ENCODE measurements at places on chromosomes 7 and 10.

- no peak for DNase-seq
Measured at GRCh38 chr7:107041097-107041496, 3.4 kb upstream of the PRKAR2B start.

GRCh38 chr7:45158471-45158870 is 880 bp downstream of the RAMP3 start:
- DNase-seq: no peak

- no peak for DNase-seq
Measured at GRCh38 chr7:117010375-117011133, 57.3 kb downstream of the ST7 start.

DNA sequence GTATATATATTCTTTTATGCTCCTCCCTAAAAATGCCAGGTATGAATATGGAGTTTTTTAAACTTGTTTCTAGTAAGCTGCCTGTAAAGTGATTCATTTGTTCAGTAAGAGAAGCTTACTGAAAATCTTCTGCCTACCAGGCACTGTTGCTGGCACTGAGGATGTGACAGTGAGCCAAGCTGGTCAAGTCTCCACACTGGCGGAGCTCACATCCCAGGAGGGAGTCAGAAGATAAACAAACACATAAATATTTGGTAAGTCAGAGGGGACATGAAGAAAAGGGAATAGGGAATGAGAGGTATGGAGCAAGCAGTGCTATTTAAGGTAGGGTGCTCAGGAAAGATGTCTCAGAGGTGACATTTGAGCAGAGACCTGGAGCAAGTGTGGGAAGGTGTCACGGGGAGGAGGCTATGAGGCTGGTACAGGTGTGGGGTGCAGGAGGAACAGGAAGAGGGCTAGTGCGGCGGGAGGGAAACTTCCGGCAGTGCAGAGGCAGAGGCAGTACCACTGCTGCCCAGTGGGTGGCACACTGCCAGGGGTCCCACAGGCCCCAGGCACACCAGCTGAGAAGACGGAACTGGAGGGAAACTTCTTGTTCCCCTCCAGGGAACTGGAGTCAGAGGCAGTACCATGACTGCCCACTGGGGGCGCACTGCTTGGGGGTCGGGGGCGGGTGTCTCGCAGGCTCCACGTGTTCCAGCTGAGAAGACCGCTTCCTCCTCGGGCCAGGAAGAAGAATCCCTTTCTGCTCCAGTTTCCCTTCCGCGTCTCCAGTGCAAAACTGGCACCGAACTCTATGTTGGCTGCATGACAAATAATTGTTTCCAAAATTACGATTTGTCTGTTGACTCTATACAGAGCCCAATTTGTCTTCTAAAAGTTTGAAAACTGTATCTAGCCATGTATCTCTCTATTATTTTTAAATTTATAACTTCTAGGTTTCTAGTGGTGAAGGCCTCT is 161.0 kb downstream of the TEX36 start:
- no peak for DNase-seq

DNA sequence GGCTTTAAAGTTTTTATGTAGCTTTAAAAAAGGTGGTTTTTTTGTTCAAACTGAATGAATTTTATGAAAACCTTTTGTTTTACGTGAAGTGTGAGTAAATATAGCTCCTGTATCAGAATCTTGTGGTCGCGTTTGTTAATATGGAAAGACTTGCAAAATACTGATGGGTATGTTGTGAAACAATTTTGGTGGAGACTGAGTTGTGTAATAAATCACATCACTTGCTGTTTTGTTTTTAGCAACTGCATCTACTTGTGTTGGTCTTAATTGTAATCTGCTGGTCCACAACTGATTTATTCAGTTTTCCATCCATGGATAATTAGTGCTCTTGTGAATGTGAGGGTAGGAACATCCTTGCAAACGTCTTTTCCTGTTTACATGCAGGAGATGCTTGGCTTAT is 10.5 kb downstream of the PLXDC2 start:
- DNase-seq: no peak

DNA sequence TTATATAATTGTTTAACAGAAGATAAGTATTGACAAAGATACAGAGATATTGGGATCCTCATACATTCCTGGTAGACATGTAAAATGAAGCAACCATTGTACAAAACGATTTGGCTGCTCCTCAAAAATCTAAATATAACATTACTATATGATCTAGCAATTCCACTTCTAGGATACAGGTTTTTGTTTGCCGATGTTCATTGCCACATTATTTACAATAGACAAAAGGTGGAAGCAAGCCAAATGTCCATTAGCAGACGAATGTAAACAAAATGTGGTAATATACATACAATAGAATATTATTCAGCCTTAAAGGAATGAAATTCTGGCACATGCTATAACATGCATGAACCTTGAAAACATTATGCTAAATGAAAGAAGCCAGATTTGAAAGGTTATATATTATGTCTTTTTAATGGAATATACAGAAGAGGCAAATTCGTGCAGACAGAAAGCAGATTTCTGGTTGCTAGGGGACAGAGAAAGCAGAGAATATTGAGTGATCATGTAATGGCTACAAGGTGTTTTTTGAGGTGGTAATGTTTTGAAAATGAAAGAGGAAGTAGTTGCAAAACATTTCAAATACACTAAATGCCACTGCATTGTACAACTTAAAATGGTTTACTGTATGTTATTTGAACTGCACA is 44.9 kb downstream of the POLR1F start:
- no peak for DNase-seq

DNA sequence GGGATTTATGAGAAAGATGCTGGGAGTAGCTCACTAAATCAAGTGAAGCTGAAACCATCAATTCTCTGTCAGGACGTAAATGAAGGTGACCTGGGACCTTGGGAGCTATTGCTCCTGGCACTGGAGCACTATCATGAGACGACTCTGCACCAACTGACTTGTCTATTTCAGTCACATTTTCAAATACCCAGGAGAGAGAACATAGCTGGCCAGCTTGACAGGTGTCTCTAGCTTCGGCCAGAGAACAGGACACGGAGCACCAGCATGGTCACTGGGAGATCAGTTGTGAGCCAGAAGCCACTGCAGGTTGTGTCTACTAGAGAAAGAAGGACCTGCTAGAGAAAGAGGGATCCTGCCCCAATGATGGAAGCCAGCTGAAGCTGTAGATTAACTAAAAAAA is 17.4 kb upstream of the ATOH7 start:
- DNase-seq: no peak
